ENCODE measurements at places on chromosomes 11 and 22.

- no peak for DNase-seq
Observed at GRCh38 chr11:19241260-19242178, 774 bp upstream of the E2F8 start.

DNA sequence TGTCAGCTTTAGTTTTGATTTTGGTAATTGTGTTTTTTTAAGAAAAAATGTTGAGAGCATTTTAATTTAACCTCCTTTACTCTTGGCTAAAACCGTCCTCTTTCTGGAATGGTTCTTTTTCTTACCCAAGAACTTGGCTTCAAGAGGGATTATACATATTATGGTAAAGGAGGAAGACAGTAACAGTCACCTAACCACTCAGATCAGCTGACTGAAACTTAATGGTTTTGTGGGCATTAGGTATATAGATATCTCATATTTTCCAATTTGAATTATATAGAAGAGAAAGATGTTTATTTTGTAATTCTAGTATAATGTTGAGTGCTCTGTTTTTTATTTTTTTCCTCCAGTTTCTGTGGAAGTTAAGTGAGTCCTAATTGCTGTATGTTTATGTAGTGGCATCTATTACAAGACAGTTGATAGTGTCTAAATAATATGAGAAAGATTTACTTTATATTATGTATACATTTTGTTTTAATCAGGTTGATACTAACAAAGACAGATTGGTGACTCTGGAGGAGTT is 36.6 kb upstream of the NCR3LG1 start:
- DNase-seq: no peak

GRCh38 chr11:88555018-88555828 is 217.7 kb upstream of the CTSC start:
- no peak for DNase-seq

DNA sequence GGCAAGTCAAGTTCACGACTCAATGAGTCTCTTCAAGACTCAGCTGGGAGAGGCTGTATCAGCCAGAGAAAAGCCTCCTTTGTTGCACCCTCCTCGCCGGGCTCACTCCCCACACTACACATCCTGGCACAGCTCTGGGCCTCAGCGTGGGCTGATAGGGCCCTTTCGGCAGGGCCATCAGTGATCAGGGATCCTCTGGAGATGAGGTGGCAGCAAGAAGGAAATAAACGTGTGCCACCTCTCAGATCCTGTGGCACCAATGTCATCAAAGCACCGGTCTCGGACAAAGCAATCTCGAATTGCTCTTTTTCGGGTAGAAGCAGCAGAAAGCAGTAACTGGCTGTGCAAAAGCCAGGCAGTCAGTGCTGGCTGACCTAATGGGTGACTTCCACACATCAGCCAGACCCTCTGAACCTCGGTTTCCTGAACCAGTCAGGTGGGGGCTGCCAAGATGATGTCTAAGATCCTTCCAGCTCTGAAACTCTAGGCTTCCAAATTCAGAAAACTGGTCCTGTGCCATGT is 2.1 kb downstream of the EHD1 start:
- DNase-seq: no peak

GRCh38 chr11:611001-611996 is 4.5 kb downstream of the IRF7 start:
- DNase-seq: no peak

GRCh38 chr22:35452351-35452781 is 52.4 kb downstream of the MCM5 start:
- no peak for DNase-seq

GRCh38 chr11:11491014-11491413 is 130.8 kb downstream of the GALNT18 start:
- no peak for DNase-seq

DNA sequence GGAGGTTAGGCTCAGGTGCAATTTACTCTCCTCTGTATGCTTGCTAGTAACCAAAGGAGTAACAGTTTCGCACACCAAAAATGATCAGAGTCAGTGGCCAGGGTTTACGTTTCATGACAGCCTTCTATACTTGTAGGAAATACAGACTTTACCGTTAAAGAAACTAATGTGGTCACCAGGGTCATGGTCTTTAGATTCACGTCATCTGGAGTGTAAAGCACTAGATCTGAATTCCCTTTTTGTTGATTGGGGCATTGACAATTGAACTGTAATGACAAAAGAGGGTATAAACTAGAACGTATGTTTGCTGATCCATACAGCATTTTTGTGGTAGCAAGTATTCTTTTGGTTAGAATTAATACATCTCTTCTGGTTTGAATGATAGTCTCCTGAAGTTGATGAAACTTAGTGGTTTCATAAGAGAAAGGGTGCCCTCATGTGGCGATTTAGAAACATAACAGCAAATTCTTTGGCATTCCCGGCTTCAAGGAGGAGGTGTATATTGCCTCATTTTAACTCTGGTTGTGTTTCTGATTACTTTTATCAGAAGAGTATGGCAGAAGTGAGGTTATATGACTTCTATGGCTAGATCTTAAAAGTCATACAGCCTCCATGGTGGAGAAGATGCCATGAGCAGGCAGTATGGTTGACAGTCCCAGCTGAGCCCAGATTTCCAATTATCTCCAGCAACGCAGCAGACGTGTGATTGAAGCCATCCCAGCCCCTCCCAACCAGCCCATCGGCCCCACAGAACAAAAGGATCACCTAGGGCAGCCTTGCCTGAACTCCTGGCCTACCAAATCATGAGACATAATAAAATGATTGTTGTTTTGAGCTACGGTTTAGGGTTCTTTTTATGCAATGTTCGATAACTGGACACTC is 35.1 kb downstream of the MMP7 start:
- DNase-seq: peak; percentile 19

DNA sequence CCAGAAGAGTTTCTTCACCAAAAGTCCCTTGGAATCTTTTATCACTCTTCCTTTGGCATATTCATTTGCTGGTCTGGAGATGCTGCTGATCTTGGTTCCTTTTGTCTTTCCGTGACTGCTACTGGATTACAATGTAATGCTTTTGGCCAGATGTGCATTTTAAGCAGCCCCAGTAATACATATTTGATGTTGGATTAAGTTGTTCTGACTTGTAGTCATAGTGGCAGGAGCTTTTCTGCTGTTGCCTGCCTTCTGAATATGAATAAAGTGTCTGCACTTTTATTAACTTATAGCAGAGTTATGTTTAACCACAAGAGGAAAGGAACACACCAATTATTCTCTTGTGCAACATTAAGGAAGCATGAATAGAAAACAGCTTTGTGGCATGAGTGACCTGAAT is 360.0 kb upstream of the DDI1 start:
- DNase-seq: no peak

DNA sequence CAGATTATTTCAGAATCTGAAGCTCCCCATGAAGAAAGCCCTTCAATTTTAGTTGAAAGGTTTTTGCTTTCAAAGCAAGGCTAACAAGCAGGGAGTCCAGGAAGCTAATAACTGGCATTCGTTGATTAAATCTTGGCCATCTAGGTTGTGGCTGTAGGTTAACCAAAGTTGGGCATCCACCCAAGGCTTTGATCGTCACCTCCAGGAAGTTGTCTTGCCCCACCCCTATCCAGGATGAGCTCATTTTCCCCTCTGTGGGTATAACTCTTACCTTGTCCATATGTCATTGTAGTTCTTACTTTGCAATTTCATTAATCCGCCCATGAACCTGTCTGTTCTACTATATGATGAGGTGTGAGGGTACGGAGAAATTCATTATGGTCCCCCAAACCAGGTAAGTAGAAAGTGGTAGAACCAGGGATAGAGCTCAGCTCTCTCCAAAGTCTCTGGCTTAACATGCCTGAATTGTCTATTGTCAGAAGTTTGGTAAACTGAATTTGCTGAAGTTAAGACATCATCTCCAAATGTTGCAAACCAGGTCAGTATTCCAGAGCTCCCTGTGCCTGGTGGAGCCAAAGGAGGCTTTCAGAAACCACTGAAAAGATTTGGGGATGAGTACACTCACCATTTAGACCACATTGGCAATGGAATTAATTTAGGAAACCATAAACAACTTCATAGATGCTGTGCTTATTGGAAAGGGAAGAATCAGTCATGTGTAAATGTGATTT is 97.1 kb downstream of the CD44 start:
- no peak for DNase-seq

DNA sequence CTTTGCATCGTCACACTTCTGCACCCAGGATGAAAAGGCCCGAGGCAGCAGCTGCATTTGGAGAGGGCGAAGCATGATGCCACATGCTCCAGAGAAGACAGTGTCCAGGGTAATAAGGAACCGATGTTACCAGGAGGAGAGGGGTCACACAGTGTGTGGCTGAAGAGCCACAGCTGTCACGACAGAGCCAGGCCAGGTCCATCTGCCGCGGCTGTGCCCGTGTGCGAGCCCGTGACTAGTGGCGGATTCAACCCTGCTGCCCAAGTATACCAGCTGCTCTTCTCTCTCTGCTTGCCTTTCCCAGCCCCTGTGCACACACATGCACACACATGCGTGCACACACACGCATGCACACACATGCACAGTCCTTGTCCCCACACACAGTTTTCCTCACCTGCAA is 1432.5 kb downstream of the BRD1 start:
- DNase-seq: no peak

GRCh38 chr11:73729594-73730206 is 31.2 kb downstream of the RAB6A start:
- no peak for DNase-seq

All from D721Med (cell line).